Esophagus (tissue), 2 donors: ENCODE measurements at places on chromosomes 13 and 19. TPM values are rescaled to one million over a fixed set of nuclear protein-coding genes. Genes with fewer than 3 reads are reported as not detected.

SERP2 gene
- 1.8 TPM for polyA plus RNA-seq

FUT6 gene
- 96.5 TPM for polyA plus RNA-seq

SNRPA gene
- polyA plus RNA-seq = 58.1 TPM

EDNRB gene
- polyA plus RNA-seq = 0.65 TPM

MAU2 gene
- polyA plus RNA-seq = 19.6 TPM

RDH8 gene
- polyA plus RNA-seq = not detected

CGB2 gene
- polyA plus RNA-seq = not detected

GPC5 gene
- polyA plus RNA-seq = not detected

CPB2 gene
- polyA plus RNA-seq = not detected

RNF225 gene
- polyA plus RNA-seq = 1.6 TPM

LILRB2 gene
- polyA plus RNA-seq = 0.39 TPM

UPF3A gene
- 43.1 TPM for polyA plus RNA-seq

LRRC63 gene
- not detected for polyA plus RNA-seq
